ENCODE measurements at places on chromosomes 11 and 22.

- DNase-seq, result no peak
Measured at GRCh38 chr22:17806437-17806836, 32.2 kb upstream of the BID start.

- no peak for DNase-seq
Measured at GRCh38 chr11:113506893-113507292, 31.7 kb upstream of the DRD2 start.

DNA sequence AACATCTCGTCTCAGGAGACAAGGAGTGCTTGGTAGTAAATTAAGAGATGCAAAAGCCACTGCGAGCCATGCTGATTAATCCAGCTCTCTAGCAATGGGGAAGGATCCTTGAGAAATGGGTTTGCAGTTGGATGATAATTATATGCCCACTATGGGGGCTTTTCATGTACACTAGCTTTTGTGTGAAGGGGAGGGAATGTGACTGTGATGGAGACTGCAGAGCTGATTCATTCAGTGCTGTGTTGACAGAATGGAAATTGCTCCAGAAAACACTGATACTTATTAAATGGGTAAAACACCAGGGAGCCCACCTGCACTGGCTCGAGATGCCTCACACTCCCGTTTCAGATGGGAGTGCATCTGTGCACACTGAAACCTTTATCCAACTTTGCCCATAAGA lies 37.0 kb upstream of the KIRREL3 start:
- no peak for DNase-seq

- no peak for DNase-seq
Measured at GRCh38 chr11:92204731-92205130, 19.9 kb upstream of the FAT3 start.

- no peak for DNase-seq
Measured at GRCh38 chr22:19387038-19387437, 44.5 kb downstream of the HIRA start.

DNA sequence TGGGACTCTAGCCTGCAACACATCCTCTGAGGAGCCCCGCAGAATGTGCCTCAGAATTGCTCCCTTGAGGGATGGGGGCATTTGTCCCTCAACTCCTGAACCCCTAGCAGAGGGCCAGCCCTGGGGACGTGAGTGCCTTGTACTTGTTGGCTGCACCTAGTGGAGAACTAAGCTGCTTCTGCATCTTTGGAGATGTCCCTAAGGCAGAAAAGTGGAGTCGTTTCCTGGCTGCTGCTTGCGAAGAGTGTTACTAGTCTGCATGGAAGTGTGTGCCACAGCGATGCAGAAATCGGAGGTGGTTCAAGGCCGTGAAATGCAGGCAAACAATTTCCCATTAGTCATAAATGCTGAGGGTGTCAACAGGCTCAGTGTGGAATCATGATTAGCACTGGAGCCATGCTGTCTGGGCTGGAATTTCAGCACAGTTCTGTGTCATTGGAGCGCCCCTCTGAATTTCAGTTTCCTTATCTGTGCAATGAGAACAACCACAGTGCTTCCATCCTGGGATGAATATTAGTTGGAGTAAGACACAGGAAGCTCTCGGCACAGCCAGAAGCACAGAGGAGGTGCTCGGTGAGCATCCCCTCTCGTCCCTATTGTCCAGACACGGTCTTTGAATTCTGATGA lies 56.5 kb downstream of the MIAT start:
- no peak for DNase-seq

DNA sequence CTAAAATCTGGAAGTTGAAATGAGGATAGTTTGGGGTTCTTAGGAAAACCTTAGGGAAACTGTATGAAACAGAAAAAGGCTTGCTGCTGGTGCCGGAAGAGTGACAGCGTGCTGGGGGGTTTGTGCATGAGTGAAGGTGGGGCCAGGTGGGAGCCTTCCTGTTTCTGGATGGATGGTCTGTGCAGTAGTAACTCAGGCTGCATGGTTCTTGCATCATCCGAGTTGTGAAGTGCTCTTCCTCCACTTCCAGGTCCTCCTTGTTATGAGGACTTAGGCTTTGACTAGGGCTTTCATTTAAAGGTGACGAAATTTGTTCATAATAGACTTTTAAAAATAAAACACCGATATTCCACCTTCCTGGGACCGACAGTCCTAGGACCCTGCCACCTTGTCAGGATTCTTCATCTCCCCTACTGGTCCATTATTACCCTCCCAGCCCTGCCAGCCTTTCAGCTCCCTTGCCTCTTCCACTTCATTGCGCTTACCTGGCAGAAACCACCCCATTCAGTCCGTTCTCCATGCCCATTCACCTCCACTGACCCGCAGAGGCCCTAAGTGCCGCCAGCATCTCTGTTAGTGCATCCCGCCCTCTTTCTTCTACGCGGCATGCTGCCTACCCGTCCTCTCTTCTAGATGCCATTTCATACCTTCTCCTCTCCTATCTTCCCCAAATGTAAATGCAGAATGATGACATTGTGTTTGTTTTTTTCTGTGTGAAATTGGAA lies 47.3 kb downstream of the PPFIA1 start:
- no peak for DNase-seq

All from pulmonary artery endothelial cell (primary cell).